NCI-H2107 (cell line): ENCODE measurements at places on chromosomes 12 and 14.
A peak's percentile ranks its signal among the peaks of the same experiment; 100 is the strongest.

- no peak for DNase-seq
Measured at GRCh38 chr14:88546621-88547385, 8.0 kb downstream of the PTPN21 start.

- no peak for DNase-seq
Measured at GRCh38 chr12:88854260-88854659, 274.0 kb upstream of the KITLG start.

DNA sequence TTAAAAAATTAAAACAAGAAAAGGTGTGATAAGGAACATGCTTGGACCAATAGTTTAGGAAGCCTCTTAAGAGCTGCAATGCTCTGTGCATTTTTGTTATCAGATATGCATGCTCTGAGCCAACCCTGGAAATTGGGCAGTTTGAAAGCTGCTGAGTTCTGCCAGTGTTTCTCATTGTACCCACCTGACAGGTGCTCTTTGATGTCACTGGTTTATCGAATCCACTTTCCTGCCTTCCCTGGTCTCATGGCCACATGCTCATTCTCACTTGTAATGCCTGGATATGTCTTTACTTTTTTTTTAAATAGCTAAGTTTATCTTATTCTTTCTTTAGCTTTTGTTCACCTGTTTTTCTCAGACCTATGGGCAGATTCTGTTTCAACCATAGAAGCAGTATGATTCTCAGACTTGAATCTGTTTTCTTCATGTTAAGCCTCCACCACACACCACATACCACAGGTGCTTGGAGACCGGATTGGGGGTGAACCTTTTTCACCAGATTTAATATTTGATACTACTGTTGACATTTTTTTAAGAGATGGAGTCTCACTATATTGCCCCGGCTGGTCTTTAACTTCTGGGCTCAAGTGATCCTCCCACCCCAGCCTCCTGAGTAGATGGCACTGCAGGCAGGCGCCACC, 90.7 kb downstream of the ESR2 start:
- DNase-seq = no peak

DNA sequence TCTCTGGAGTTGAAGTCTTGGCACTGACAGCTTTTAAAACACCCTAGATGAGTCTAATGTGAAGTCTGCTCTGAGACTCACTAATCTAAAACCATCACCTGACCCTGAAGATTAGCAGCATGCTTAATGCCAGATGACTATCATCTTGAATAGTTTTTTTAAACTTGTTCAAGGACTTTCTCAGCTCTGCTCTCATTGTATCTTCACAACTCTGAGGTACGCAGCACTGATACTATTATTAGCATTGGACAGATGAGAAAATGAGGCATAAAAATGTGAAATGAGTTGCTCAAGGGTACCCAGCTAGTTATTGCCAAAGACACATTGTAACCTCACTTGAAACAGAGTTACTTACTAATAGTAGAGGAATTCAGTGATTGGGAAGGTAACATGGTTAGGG, 4.8 kb downstream of the SLC38A1 start:
- no peak for DNase-seq

GRCh38 chr14:96676166-96676565, 121.0 kb upstream of the VRK1 start:
- DNase-seq = no peak

DNA sequence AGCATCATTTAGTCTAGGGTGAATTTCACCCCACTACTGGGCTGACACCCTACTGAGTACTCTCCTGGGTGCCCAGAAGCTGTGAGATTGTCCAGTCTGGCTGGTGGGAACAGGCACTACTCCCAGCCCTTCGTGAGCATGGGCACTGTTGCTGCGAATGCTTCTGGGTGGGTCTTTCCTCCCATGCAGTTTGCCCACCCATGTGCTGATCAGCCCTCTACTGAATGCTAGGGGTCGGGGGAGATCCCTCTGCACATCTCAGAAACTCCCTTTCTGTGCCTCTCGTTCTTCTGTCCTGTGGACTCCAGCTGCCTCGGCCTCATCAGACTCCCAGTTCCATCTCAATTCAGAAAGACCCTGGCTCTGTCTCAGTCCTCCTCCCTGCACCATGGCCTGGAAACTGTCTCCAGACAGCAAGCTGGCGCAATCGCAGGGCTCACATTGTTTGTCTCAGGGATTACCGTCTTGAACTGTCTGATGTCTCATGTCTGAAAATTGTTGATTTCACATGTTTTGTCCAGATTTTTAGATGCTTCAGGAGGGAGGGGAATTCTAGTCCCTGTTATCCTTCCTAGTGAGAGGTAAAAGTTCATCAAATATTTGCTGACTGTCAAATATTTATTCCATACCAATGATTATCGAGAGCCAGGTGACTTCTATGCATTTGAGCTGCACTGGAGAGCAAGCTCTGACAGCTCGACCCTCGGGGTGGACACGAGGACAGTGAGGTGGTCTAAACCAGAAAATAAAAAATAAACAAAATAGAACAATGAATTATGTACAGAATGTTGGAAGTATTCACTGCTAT, 316.6 kb upstream of the RTL1 start:
- DNase-seq = no peak

DNA sequence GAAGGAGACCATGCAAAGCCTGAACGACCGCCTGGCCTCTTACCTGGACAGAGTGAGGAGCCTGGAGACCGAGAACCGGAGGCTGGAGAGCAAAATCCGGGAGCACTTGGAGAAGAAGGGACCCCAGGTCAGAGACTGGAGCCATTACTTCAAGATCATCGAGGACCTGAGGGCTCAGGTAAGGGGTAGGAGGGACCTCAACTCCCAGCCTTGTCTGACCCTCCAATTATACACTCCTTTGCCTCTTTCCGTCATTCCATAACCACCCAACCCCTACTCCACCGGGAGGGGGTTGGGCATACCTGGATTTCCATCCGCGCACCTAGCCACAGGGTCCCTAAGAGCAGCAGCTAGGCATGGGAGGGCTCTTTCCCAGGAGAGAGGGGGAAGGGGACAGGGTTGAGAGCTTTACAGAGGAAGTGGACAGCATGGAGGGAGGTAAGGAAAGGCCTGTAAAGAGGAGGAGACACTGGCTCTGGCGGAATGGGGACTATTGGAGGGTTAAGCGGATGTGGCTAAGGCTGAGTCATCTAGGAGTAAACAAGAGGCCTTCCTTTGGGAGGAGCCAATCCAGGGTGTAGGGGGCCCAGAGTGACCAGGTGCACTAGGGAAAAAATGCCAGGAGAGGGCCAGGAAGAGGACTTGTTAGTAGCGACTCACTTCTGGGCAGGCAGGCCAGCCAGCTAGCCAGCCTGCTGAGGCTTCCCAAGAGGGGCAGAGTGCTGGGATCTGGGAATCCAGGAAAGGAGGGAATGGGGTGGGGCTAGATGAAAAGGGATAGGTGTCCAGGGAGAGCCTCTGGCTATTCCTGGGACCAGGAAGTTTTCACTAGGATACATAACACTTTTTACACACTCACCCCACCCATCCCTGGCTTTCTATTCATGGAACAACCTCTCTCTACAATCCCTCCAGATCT, 754 bp downstream of the KRT18 start:
- DNase-seq = no peak

DNA sequence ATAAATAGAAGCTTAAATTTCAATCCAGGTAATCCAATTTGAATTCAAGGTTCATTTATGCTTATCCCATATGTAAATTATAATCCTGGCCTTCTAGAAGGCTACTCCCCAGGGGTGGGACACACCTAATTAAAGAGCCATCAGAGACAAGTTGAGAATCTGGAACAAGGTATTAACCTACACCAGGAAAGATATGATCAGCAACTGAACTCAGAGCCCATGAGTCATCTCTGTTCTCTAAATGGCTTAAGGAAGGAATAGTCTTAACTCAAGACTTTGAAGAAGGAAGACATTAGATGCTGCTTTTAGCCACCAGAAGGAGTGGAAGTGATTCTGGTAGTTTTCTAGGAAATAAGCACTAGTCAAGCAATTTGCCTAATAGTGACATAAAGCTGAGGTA, 88.0 kb downstream of the KIF21A start:
- DNase-seq = no peak

GRCh38 chr12:66321435-66321834, 19.1 kb downstream of the HELB start:
- DNase-seq = no peak

DNA sequence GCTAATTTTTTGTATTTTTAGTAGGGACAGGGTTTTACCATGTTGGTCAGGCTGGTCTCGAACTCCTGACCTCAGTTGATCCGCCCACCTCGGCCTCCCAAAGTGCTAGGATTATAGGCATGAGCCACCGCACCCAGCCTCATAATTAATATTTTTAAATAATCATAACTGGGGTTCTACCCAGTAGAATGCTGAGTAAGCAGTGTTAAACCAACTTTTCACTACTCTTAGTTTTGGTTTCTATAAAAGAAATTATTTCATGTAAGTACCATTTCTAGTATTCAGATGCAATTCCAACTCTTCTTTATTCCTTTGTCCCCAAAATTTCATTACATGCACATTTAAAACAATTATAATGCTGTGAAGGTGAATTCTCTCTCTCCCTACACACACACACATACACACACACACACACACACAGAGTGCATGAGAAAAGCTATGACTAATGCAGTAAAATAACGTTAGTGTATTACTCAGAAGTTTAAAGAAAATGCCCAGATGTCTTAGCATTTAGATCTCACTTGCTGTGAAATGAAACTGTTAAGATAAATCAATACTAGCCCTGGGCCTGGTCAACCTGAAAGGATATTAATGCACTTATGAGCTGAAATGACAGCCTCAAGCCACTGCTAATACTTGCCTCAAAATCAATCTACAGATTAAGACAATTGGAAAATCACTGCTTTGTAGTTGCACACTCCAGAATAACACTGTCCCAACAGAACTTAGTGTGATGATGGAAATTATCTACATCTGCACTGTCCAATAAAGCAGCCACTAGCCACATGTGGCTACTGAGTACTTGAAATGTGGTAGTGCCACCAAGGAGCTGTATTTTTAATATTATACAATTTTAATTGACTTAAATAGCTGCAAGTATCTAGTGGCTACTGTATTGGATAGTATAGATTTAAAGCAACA, 36.0 kb downstream of the PTPN21 start:
- no peak for DNase-seq

- no peak for DNase-seq
Measured at GRCh38 chr12:21552635-21553328, 26.7 kb downstream of the SPX start.

- no peak for DNase-seq
Measured at GRCh38 chr14:55000381-55000780, 26.5 kb downstream of the WDHD1 start.

- DNase-seq = no peak
Measured at GRCh38 chr14:104009297-104009696, 67.0 kb upstream of the RD3L start.

DNA sequence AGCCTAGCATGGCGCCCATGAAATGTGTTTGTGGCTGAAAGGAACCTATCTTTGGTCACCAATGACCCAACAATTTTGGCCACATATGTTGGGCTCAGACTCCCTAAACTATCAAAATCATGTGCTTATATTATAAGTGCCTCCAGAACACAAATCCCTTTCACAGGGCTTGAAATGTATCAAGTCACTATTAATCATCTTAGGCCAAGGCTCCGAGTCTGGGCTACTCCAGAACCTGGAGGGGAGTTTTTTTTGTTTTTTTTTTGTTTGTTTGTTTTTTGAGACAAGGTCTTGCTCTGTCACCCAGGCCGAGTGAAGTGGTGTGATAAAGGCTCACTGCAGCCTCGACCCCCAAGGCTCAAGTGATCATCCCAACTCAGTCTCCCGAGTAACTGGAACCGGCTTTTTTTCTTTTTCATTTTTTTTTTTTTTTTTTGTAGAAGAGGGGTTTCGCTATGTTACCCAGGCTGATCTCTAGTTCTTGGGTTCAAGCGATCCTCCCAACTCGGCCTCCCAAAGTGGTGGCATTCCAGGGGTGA, 989 bp upstream of the DRAM1 start:
- no peak for DNase-seq

GRCh38 chr12:117408161-117408791, 46.9 kb upstream of the NOS1 start:
- peak; percentile 37 for DNase-seq

DNA sequence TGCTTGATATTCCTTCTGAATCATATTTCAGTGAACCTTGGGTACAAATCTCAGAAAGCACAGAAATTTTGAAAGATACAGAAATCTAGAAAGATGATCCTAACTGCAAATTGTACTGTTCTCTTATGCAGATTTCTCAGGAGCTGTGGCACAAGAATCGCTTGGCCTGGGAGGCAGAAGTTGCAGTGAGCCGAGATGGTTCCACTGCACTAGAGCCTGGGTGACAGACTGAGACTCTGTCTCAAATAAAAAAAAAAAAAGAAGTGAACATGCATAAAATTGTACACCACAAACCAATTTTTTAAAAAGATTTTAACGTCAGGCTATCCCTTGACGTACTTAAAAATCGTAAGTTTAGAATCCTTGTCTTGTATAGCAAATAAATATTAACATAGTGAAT, 31.3 kb downstream of the SCAF11 start:
- no peak for DNase-seq

DNA sequence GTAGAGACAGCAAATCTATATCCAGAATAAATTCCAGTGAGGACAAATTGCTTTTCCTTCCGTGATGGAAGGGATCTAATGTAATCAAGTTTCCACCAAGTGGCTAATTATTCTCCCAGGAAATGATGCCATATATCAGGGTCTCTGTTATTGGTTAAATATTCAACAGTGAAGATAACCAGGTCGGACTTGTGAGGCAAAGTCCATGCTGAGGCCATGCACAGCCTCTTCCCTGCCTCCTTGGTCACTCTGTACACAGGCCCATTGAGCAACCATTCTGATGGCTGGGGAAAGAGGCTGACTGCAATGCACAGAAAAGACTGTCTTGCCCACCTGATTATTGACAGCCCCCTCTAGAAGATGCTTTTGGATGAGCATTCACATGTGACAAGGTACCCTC, 90.1 kb downstream of the TNFAIP2 start:
- DNase-seq = no peak

DNA sequence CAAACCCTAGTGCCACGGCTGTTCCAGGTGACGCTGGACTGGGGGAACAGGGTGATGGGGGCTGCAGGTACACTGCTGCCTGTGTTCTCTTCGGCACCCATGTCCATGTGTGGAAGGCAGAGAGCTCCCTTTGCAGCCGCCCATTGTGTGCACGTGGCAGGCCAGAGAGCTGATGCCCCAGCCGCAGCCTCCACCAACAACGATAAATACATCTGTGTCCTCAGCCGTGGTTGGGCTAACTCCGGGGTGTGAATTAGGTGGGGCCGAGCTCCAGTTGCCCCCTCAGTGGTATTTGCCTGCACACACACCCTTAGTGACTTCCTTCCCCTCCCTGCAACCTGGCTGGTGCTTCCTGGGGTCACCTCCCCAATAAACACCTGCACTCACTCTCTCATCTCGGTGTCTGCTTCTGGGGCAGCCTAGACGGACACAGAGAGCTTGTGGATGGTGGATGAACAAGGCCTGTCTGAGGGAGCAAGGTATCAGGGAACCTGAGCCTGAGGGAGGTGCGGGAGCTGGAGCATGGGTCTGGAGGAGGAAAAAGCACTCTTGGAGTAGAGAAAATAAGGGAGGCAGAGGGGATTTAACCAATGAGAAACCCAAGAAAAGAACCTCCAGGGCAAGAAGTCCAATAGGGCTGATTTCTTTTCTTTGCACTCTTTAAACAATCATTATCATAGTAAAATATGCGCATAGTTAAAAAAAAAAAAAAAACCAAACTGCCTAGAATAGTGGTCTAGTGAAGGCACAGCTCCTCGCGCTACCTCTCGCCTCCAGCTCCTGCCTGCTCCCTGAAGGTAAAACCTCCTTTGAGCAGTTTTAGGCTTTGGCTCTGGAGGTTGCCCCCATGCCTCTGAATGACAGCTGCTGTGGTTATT, 112.6 kb downstream of the ZNF664 start:
- no peak for DNase-seq
